Lower lobe of right lung (tissue), 2 donors: ENCODE measurements at places on chromosomes 16 and 17. TPM values are rescaled to one million over a fixed set of nuclear protein-coding genes. Genes with fewer than 3 reads are reported as not detected.
A peak's percentile ranks its signal among the peaks of the same experiment; 100 is the strongest.

Gene NDUFAF8
- total RNA-seq, result 24.3 TPM

Gene CDYL2
- 14.7 TPM for total RNA-seq

Gene PRSS27
- 1.3 TPM for total RNA-seq

Gene TMEM204
- total RNA-seq, result 63.1 TPM

Gene OTOP3
- not detected for total RNA-seq

Gene LMF1
- 23.8 TPM for total RNA-seq

GRCh38 chr17:70329721-70330120 lies 160.4 kb downstream of the KCNJ2 start:
- no peaks in the 10 kb centered on the region for H3K4me1 ChIP-seq
- H3K27me3 ChIP-seq, result no peaks in the 10 kb centered on the region
- no peak overlapping the region for H3K27ac ChIP-seq

DNA sequence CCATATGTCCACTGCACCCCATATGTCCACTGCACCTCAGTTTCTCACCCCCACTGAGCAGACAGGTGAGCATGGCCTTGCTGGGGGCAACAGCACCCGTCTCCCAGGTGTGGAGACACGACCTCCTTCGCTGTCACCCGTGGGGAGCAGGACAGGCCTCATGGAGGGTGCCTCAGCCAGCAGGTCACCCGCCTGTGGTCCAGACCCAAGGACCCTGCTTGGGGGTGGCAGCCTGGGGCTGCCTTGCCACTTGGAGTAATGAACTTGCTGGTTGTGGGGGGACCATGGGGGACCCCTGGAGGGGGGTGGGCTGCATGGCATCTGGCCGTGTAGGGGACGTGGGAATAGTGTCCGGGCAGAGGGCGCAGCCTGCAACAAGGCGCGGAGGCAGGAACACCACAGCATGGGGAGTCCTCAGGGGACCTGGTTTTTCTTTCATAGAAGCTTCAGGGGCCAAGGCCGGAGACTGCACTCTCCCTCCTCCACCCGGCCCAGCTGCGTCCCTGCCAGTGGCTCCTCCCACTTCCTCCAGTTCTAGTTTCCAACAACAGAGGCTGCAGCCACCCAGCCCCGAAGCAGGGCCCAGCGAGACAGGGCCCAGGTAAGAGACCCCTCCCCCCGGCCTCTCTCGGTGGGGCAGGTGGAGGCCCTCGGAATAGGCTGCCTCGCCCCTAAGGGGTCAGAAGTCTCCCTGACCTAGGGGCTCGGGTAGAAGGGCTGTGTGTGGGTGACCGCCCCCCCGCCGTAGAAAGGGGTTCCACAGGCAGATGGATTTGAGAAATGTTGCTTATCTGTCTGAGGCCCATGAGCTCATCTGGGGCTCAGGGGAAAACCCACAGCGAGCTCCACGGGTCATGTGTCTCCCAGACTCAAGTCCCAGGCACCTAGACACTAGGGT lies at the start of gene NHLRC4:
NHLRC4 (plus strand) TSS at position 531 of the 898 bp plus-strand sequence. CDS start 1,043 bp downstream, outside the sequence.
- H3K4me1 ChIP-seq, result peaks cover 45% of the 10 kb centered on the region
- DNase-seq, result peak; percentile 69
- H3K36me3 ChIP-seq, result no peaks in the 10 kb centered on the region
- H3K4me3 ChIP-seq, result peak within 1 kb of the TSS; percentile 50
- H3K27ac ChIP-seq, result peak within 1 kb of the TSS; percentile 72

GRCh38 chr17:71440513-71440912 lies 680.3 kb upstream of the SOX9 start:
- H3K27ac ChIP-seq, result no peak overlapping the region
- H3K4me3 ChIP-seq, result no peak overlapping the region
- no peaks in the 10 kb centered on the region for H3K4me1 ChIP-seq
- DNase-seq, result no peak
- H3K36me3 ChIP-seq, result no peaks in the 10 kb centered on the region
- no peaks in the 10 kb centered on the region for H3K27me3 ChIP-seq

DNA sequence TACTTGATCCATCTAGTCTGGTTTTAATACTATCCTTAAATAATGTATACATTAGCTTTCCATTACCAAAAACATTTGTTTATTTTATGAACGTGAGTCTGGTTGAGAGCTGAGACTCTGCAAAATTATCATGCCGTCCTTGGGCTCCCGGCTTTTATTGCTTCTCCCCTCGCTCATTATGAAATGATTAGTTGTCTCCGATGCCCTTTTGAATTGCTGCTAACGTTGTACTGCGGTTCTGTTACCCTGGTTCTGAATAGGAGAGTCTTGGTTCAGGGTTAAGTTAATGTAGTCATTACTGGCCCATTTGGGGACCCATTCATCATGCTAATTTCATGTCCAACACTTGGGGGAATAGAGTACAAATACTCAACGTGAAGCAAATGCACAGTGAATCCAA lies 12.8 kb downstream of the XYLT1 start:
- H3K27ac ChIP-seq, result no peak overlapping the region
- H3K27me3 ChIP-seq, result no peaks in the 10 kb centered on the region
- no peak overlapping the region for H3K4me3 ChIP-seq
- DNase-seq, result no peak

- no peaks in the 10 kb centered on the region for H3K36me3 ChIP-seq
- DNase-seq, result no peak
- H3K4me1 ChIP-seq, result peaks cover 7% of the 10 kb centered on the region
- H3K4me3 ChIP-seq, result no peak overlapping the region
- no peaks in the 10 kb centered on the region for H3K27me3 ChIP-seq
- H3K27ac ChIP-seq, result no peak overlapping the region
These were observed 48.9 kb upstream of the DOC2B start for GRCh38 chr17:230395-230770.

- DNase-seq, result no peak
- peak overlapping the region; percentile 100 for H3K4me3 ChIP-seq
- H3K36me3 ChIP-seq, result no peaks in the 10 kb centered on the region
- H3K27ac ChIP-seq, result peak overlapping the region; percentile 99
- H3K4me1 ChIP-seq, result peaks cover 61% of the 10 kb centered on the region
These were observed 1.8 kb downstream of the CDC42EP4 start for GRCh38 chr17:73309727-73310596.

GRCh38 chr16:1794221-1794871 lies 841 bp upstream of the IGFALS start:
- no peaks in the 10 kb centered on the region for H3K27me3 ChIP-seq
- H3K27ac ChIP-seq, result peak overlapping the region; percentile 58
- peak; percentile 72 for DNase-seq
- H3K4me1 ChIP-seq, result no peaks in the 10 kb centered on the region

- no peaks in the 10 kb centered on the region for H3K4me1 ChIP-seq
- no peak overlapping the region for H3K27ac ChIP-seq
- H3K27me3 ChIP-seq, result no peaks in the 10 kb centered on the region
- H3K36me3 ChIP-seq, result peaks cover 5% of the 10 kb centered on the region
- H3K4me3 ChIP-seq, result no peak overlapping the region
- DNase-seq, result no peak
These were observed 28.8 kb downstream of the MSI2 start for GRCh38 chr17:57284984-57285646.

- no peak overlapping the region for H3K4me3 ChIP-seq
- no peak for DNase-seq
These were observed 347.4 kb downstream of the MAF start for GRCh38 chr16:79253100-79253631.

GRCh38 chr17:19379361-19380065 lies 1.2 kb downstream of the MAPK7 start:
- DNase-seq, result no peak
- H3K4me3 ChIP-seq, result peak overlapping the region; percentile 98
- H3K27ac ChIP-seq, result peak overlapping the region; percentile 99
- no peaks in the 10 kb centered on the region for H3K27me3 ChIP-seq
- H3K36me3 ChIP-seq, result peaks cover 45% of the 10 kb centered on the region

DNA sequence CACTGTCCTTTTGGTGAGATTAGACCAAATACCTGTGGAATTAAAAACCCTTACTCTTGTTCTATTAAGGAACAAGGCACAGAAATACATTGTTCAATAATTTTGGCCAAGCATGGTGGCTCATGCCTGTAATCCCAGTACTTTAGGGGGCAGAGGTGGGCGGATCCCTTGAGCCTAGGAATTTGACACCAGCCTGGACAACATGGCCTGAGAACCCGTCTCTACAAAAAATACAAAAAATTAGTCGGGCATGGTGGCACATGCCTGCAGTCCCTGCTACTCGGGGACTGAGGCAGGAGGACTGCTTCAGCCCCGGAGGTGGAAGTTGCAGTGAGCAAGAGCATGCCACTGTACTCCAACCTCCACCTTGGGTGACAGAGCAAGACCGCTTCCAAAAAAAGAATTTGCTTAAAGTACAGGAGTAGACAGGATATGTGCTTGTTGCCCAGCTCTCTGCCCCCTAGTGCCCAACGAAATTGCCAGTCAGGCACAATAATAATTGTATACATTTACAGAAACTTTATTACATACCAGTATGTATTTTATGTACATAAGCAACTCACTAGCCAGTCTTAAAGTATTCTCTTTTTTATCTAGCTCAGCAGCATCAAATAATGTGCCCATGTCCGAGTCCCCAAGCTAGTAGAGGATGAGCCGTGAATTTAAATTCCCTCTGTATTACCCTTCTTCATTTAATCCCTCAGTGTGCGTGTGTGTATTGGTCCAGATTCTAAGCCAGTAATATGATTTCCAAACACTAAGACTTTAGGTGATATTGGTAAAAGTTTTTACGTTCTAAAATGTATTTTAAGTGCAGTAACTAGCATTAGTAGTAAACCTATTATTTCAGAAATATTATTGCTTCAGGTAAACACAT lies 1.4 kb downstream of the THUMPD1 start:
- no peaks in the 10 kb centered on the region for H3K27me3 ChIP-seq
- DNase-seq, result no peak
- H3K4me3 ChIP-seq, result peak overlapping the region; percentile 98
- H3K4me1 ChIP-seq, result peaks cover 47% of the 10 kb centered on the region
- peaks cover 42% of the 10 kb centered on the region for H3K36me3 ChIP-seq
- H3K27ac ChIP-seq, result peak overlapping the region; percentile 99

- no peak overlapping the region for H3K4me3 ChIP-seq
- H3K27ac ChIP-seq, result no peak overlapping the region
- peaks cover 51% of the 10 kb centered on the region for H3K4me1 ChIP-seq
- peaks cover 68% of the 10 kb centered on the region for H3K27me3 ChIP-seq
- no peaks in the 10 kb centered on the region for H3K36me3 ChIP-seq
These were observed 1.8 kb downstream of the TUBB3 start for GRCh38 chr16:89924925-89925307.

DNA sequence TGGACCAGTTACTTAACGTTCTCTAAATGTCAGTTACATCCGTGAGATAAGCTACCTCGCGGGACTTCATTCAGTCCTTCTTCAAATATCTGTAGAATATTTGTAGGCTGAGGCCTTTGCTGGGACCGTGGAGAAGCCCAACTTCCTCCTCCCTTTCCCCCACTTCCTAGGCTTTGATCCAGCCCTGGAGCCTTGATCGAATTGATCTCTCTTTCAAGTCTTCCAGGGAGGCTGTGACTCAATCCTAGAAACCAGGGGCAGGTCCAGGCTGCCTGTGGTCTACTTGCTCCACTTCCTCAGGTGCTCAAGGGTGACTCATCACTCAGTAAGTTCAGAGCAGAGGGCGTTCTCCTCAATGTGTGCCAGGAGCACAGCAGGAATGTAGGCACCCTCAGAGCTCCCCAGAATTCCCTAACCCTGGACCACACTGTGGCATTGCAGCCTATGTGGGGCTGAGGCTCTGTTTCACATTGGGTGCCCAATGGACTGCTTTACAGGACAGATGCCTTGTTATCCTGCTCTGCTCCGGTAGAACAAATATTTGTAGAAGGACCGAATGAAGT lies 11.2 kb upstream of the CEP20 start:
- peak overlapping the region; percentile 6 for H3K27ac ChIP-seq
- H3K4me3 ChIP-seq, result no peak overlapping the region
- no peaks in the 10 kb centered on the region for H3K27me3 ChIP-seq
- no peaks in the 10 kb centered on the region for H3K4me1 ChIP-seq

DNA sequence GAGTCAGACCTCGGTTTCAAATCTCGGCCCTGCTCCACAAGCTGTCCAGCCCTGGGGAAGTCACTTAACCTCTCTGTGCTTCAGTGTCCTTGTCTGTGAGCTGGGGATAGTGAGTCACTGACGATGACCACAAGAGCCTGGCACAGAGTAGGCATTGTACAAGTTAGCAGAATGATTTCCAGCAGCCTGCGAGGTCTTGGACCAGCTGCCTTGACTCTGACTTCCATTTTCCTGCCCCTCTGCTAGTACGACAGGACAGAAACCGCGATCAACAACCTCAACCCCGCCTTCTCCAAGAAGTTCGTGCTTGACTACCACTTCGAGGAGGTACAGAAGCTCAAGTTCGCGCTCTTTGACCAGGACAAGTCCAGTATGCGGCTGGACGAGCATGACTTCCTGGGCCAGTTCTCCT lies 20.7 kb downstream of the CPNE2 start:
- no peak overlapping the region for H3K4me3 ChIP-seq
- H3K27me3 ChIP-seq, result no peaks in the 10 kb centered on the region
- peaks cover 15% of the 10 kb centered on the region for H3K4me1 ChIP-seq
- no peak for DNase-seq
- peak overlapping the region; percentile 38 for H3K27ac ChIP-seq

DNA sequence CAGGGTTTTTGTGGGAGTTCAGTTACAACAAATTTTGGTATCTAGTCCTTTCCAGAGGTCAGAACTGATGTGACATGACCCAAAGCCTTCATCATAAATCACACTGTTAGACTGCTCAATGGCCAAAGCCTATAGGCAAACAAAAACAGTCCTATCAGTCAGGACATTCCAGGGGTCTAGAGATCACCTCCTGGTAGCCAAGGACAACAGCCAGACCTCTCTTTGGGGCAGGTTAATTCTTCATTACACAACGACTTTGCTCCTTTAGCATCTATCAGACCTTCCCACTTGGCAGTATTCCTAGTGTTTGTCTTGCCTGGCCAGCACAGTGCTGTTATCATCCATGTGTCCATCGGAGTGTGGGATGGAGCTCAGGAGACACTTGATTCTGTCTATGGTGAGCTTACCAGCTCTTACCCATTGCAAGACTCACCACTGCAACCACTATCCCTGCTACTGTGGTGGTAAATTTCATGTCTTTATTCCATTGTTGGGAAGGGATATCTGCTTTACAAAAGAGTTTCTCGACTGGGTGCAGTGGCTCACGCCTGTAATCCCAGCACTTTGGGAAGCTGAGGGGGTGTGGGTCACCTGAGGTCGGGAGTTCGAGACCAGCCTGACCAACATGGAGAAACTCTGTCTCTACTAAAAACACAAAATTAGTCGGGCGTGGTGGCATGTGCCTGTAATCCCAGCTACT lies 95.5 kb upstream of the DHX40 start:
- no peaks in the 10 kb centered on the region for H3K36me3 ChIP-seq
- peaks cover 1% of the 10 kb centered on the region for H3K4me1 ChIP-seq
- no peaks in the 10 kb centered on the region for H3K27me3 ChIP-seq
- H3K4me3 ChIP-seq, result no peak overlapping the region

DNA sequence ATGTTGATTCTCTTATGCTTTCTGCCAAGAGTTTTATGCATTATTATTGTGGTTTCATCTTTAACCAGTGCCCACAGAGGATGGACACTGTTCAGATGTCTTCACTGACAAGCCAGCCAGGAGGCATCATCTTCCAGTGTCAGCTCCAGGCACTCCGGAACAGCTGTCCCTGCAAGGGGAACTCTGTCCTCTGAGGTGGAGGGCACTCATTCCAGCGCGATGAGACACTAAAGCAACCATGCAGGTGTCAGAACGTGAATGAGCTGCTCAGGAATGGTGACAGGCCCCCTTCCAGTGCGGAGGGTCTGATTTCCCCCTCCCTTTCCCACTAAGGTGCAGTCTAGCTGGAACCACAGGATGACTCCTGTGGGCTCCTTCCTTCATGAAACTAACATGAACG lies 117.5 kb downstream of the NOG start:
- H3K4me1 ChIP-seq, result no peaks in the 10 kb centered on the region
- no peak overlapping the region for H3K27ac ChIP-seq
- no peaks in the 10 kb centered on the region for H3K27me3 ChIP-seq
- H3K36me3 ChIP-seq, result no peaks in the 10 kb centered on the region
- H3K4me3 ChIP-seq, result no peak overlapping the region

GRCh38 chr16:52546291-52547003 lies 496 bp downstream of the TOX3 start:
- no peaks in the 10 kb centered on the region for H3K36me3 ChIP-seq
- H3K4me1 ChIP-seq, result peaks cover 11% of the 10 kb centered on the region
- no peak for DNase-seq
- H3K27ac ChIP-seq, result no peak overlapping the region
- peaks cover 59% of the 10 kb centered on the region for H3K27me3 ChIP-seq
